Neural progenitor cell (in vitro differentiated cells): ENCODE measurements at places on chromosomes 4 and X. TPM values are rescaled to one million over a fixed set of nuclear protein-coding genes. Genes with fewer than 3 reads are reported as not detected.

SHROOM4 gene
- 3.0 TPM in 2 replicates for total RNA-seq

SLC6A8 gene
- 94.1 and 191 TPM in 2 replicates for total RNA-seq

DNA sequence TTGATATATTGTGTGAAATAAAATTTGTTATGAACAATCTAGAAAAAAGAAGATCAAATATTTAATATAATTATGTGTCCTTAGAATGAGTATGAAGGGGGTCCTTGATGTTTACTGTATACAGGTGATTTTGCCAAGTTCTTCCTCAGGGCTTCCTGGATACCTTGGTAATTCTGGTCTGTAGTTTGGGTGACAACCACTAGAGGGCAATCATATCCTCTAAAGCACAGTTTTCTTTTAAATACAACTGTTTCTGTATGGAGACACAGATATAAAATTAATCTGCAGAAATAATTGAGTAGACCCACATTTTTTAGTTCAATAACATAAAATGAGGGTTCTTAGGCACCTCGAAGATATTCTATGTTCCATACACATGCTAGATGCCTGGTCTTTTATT is 157.7 kb downstream of the SPANXN1 start:
- no peak overlapping the region for H3K4me3 ChIP-seq
- H3K36me3 ChIP-seq: no peaks in the 10 kb centered on the region

GRCh38 chr4:1998296-1998695 is 10.5 kb downstream of the NELFA start:
- H3K4me3 ChIP-seq: no peak overlapping the region
- no peak for DNase-seq
- H3K27me3 ChIP-seq: no peaks in the 10 kb centered on the region
- no peaks in the 10 kb centered on the region for H3K4me1 ChIP-seq
- H3K27ac ChIP-seq: no peak overlapping the region
- H3K36me3 ChIP-seq: peaks cover 14% of the 10 kb centered on the region

DNA sequence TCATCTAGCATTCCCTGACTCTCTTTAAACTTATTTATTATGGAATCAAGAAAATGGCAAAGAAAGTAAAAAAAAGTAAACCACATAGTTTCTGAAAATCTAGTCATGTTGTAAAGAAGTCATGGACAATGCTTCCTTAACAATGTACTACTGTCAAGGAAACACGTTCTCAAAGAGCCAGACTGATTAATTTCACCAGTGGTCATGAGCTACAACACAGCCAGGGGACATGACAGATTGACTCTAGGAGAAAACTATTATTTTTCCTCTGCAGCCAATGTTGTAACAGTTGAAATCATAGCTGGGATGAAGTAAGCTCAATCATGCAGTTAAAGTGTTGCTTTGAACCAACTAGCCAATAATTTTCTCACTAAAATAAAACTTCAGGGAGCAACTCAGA is 109.2 kb downstream of the MAPK10 start:
- no peak overlapping the region for H3K4me3 ChIP-seq
- no peaks in the 10 kb centered on the region for H3K27me3 ChIP-seq
- peaks cover 14% of the 10 kb centered on the region for H3K36me3 ChIP-seq
- no peaks in the 10 kb centered on the region for H3K4me1 ChIP-seq

- no peaks in the 10 kb centered on the region for H3K4me1 ChIP-seq
- H3K4me3 ChIP-seq: no peak overlapping the region
- H3K27me3 ChIP-seq: no peaks in the 10 kb centered on the region
Measured at GRCh38 chr4:177283167-177283566, 26.5 kb upstream of the NEIL3 start.

DNA sequence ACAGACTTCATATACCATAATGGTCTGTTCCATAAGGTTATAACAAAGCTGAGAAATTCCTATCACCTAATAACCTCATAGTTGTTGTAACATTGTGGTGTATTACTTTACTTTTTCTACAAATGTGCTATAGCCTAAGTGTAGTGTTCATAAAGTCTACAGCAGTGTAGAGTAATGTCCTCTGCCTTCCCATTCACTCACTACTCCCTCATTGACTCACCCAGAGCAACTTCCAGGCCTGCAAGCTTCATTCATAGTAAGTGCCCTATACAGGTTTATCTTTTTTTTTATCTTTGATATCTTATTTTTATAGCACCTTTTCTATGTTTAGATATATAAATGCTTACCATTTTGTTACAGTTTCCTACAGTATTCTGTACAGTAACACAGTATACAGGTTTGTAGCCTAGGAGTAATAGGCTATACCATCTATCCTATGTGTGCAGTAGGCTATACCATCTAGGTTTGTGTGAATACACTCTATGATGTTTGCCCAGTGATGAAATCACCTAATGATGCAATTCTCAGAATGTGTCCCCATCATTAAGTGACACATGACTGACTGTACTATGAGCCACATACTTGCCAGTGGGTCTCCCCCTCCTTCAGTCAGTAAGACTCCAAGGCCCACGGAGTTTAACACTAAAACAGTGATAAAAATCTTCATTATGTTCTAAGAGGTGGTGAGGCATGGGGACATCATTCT is 299.9 kb downstream of the UNC5C start:
- no peak for DNase-seq
- H3K27me3 ChIP-seq: no peaks in the 10 kb centered on the region
- H3K27ac ChIP-seq: no peak overlapping the region
- no peak overlapping the region for H3K4me3 ChIP-seq

- H3K36me3 ChIP-seq: no peaks in the 10 kb centered on the region
- H3K27me3 ChIP-seq: peaks cover 100% of the 10 kb centered on the region
- H3K27ac ChIP-seq: no peak overlapping the region
- DNase-seq: no peak
- peaks cover 12% of the 10 kb centered on the region for H3K4me1 ChIP-seq
Measured at GRCh38 chr4:173534434-173534833, 4.4 kb upstream of the HAND2 start.

GRCh38 chrX:43018031-43018430 is 240.1 kb upstream of the PPP1R2C start:
- no peaks in the 10 kb centered on the region for H3K36me3 ChIP-seq
- no peaks in the 10 kb centered on the region for H3K4me1 ChIP-seq
- H3K27me3 ChIP-seq: no peaks in the 10 kb centered on the region
- H3K4me3 ChIP-seq: no peak overlapping the region
